ENCODE measurements at places on chromosomes 4 and X.

GRCh38 chr4:5021546-5021945 is 2.3 kb upstream of the CYTL1 start:
- no peak for DNase-seq

GRCh38 chrX:154648931-154649330 is 4.4 kb downstream of the CTAG2 start:
- DNase-seq: no peak

- no peak for DNase-seq
These were observed 240.9 kb downstream of the PALLD start for GRCh38 chr4:168737806-168738172.

- DNase-seq: no peak
These were observed 1527.8 kb downstream of the STIM2 start for GRCh38 chr4:28388471-28388870.

- DNase-seq: no peak
These were observed 14.4 kb upstream of the CC2D2A start for GRCh38 chr4:15455290-15455689.

DNA sequence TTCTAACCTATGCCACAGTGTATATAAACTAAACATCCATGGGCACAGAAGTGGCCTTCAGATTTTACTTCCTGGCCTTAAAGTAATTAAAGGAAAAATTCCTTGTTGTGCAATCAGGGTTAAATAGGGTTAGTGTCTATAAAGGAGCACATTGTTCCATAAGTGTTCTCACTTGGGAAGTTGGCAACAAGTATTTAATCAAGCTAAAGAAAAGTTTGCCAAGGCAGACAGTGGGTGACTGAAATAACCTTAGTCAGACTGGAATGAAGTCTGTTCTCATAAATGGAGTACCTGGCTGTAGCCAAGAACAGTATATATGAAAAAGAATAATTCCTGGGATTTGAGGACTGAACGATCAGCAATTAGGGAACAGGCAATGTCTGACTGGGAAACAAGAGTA is 213.6 kb downstream of the HTR2C start:
- no peak for DNase-seq

- DNase-seq: no peak
These were observed 786.1 kb upstream of the AADAT start for GRCh38 chr4:170875868-170876267.

DNA sequence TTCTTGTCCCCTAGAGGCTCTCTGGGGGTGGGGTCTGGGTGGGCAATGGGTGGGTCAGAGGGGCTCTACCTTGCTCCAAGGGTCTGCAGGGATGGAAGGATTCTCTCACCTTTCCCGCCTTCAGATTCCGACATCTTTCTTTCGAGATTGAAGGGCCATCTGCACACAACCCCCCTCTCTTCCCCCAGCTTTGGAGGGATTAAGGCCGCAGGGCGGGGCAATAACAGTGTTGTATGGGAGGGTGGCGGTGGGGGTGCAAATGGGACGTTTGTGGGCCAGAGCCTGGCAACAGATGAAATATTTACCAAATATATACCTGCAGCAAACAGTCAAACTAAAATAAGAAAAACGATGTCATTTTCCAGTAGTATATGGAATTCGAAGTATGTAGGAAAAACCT is at the start of gene CACNA1F:
Gene CACNA1F (minus strand): TSS at position 165 of the 400 bp plus-strand sequence. CDS start 31 bp downstream, at position 134.
- no peak for DNase-seq

DNA sequence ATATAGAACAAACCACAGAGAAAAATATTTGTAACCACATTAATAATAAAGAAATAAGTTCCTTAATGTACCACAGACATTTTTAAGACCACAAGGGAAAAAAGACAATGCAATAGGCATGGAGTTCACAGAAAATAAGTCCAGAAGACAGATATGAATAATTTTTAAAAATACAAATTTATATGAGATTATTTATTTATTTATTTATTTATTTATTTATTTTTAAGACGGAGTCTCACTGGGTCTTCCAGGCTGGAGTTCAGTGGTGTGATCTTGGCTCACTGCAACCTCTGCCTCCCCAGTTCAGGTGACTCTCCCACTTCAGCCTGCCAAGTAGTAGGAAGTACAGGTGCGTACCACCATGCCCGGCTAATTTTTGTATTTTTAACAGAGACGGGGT is 53.7 kb downstream of the THAP9 start:
- DNase-seq: no peak

- no peak for DNase-seq
These were observed 740.1 kb upstream of the PITX2 start for GRCh38 chr4:111362941-111363361.

DNA sequence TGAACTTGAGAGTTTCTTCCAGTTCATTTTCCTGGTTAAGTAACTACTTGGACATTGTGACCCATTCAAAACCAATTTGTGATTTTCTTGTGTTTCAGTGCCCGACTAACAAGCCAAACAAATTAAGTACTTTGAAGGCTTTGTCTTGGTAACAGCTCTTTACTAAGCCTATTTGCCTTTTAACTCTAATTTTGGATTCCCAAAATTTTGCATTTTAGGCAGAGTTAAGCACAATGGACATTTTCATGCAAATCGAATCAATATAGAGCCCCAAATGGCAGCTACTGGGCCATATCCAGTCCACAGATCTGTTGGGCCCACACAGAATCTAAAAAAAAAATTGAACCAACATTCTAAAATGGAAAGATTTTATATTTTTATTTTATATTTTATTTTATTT is 31.4 kb upstream of the CHRNA9 start:
- no peak for DNase-seq

- DNase-seq: peak; percentile 67
These were observed 28.3 kb downstream of the DOCK11 start for GRCh38 chrX:118523920-118524319.

- no peak for DNase-seq
These were observed 92.3 kb downstream of the RLIM start for GRCh38 chrX:74521961-74522751.

GRCh38 chr4:47703956-47704355 is 133.9 kb downstream of the CORIN start:
- no peak for DNase-seq

DNA sequence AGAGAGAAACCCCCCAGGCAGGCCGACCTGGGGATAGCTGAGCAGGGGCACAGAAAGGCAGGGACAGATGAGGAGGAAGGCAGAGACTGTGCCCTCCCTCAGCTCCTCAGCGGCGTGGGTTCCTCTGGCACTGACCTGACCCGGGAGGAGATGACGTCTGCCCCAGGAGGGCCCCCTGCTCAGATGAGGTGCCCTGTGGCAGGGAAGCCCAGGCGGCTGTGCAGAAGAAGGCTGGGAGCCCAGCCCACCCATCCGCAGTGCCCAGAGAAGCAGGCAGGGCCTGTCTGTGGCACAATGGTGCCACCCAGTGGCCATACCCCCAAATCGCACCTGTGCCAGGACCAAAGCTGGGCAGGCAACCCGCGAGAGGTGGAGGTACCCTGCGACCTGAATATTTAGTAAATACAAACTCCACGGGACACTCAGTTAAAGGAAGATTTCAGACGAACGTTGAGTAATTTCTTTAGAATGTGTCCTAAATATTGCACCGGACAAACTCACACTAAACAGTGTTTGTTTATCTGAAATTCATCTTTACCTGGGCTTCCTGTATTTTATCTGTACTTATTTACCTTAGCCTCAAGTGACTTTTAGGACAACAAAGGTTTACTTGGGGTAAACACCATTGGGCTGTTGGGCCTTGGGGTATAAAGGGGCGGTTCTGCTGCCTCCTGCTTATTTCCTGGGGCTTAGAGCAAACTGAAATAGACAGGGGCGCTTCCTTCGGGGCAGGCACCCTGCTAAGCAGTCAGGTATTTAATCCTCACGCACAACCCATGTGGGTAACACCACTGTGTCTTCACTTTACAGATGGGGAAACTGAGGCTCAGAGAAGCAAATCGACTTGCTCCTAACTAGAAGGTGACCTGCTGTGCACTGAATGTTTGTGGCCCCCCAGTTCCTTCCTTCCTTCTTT is 46.5 kb upstream of the HMX1 start:
- peak; percentile 44 for DNase-seq

GRCh38 chrX:77446029-77446585 is 1.1 kb upstream of the FGF16 start:
- no peak for DNase-seq

DNA sequence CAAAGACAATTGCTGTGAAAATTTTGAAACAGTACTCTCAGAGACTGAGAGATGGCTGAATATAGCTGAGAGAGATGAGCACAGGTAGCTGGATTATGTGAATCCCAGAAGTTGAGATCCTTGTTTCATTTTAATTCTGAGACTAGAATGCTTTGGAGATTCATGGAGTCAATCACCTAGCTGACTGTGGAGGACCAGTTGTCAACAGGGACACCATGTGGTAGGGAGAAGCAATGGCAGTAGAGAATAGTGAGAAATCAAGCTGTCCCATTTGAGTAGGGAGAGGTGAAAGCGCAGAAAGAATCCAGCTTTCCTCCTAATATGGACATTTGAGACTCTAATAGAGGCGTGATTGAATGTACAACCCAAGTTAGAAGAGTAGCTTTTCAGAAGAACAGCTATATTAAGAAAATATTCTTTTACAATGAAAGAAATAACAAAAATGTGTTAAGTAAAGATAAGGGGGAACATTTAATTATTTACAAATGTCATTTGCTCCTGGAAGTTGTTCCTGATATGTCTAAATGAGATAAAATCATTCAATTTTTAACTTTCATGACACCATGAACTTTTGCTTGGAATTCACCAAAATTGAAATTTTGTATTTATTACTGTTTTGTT is 30.3 kb upstream of the GLRB start:
- peak; percentile 4 for DNase-seq

DNA sequence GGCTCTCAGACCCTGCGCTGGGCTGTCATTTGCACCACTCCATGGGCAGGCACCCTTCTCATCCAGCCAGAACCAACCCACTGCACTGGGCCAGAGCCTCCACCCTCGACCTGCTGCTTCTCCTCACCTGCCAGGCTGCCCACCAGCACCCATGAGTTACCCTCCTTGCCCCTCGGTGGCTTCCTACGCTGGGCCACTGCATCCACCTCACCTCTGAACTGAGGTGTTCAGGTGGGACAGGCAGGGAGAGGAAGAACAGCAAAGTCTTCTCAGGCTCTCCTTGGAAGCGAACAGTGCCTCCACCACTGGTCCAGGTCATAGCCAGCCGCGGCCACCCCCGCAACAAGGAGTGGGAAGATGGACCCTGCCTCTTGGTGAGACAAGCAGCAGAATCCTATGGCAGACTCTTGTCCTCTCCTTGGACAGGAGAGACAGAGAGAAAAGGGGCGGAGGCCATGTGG is 32.4 kb upstream of the HMX1 start:
- no peak for DNase-seq

GRCh38 chr4:70841951-70842350 is 2.3 kb upstream of the GRSF1 start:
- no peak for DNase-seq

GRCh38 chr4:23374259-23374658 is 515.6 kb downstream of the PPARGC1A start:
- DNase-seq: no peak

DNA sequence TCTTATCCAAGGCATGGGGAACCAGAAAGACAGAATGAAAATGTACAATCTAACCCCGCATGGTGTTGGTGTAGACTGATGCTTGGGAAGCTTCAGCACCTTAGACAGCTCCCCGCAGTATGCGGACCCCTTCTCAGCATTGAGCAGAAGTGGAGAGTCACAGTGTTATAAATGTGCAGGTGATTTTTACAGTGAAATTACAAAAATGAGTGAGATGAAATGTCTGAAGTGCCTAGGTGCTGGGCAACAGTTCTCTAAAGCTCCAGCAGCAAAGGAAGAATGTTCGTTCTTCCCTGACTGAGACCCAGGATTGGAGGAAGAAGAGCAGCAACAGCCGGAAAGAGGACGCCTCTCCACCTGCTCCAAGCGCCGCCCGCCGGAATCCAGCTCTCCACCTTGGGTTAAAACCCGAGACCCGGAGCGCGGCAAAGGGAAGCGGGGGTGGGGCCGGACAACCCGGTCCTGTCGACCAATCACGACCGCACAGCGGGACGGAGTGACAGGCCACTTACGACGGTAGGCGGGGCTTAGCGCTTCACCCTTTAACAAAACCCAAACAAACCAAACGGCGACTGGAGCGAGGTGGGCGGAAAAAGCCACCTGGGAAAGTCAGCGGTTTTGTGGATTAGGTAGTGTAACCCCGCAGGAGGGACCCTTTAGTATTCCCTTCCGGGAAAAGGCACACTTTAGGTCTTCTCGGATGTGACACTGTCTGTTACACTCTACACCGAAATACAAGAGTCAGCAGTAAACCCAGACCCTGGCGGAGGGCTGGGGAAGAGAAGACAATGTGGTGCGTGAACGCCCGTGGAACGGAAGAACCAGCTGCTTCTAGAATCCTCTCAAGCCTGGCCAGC is at the start of gene GLRA3:
Gene GLRA3 (minus strand): TSS at position 403 of the 857 bp plus-strand sequence. CDS start 436 bp downstream, outside the sequence.
- DNase-seq: no peak

DNA sequence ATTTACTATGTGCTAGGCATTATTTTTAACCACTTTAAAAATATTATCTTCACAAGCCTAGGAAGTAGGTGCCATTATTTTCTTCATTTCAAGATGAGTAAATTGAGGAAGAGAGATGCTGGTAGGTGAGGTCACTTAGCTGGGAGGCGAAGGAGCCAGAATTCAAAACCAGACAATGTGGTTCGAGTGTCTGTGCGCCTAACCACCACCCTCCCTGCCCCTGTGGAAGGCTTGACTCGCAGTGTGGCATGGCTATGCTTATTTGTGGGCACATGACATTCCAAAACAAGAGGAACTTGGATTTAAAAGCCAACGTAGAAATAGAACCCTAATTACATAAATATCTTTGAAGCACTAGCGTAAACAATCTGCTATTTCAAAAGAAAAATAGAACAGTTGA is 226.6 kb upstream of the PITX2 start:
- no peak for DNase-seq

DNA sequence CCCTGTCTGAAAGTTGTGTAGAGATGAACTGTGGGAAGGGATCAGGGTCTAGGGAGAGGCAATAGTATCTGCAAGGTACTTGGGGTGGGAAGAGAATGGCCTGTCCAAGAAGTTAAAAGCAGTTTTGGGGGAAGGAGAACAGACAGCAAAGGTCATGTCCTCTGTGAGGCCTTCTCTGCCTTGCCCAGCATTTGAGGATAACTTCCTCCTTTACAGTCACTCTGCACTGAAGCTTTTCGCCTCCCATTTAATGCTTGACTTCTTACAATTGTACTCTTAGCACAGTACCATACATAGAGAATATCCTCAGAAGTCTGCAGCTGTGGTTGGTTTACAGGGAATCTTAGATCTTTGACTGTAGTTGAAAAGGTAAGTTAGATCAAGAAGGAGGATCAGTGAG is 121.8 kb upstream of the AP1S2 start:
- no peak for DNase-seq

Measured in CD4-positive, alpha-beta T cell treated with Interleukin-21 for 1 hour (primary cell).